ENCODE measurements at places on chromosomes 12 and 14. TPM values are rescaled to one million over a fixed set of nuclear protein-coding genes. Genes with fewer than 3 reads are reported as not detected.

GRCh38 chr14:82084813-82085212, 551.2 kb upstream of the SEL1L start:
- no peak for DNase-seq

Gene TRHDE
- 0.10 TPM for polyA plus RNA-seq

- no peak for DNase-seq
These were observed 12.8 kb upstream of the FRS2 start for GRCh38 chr12:69457433-69457832.

DNA sequence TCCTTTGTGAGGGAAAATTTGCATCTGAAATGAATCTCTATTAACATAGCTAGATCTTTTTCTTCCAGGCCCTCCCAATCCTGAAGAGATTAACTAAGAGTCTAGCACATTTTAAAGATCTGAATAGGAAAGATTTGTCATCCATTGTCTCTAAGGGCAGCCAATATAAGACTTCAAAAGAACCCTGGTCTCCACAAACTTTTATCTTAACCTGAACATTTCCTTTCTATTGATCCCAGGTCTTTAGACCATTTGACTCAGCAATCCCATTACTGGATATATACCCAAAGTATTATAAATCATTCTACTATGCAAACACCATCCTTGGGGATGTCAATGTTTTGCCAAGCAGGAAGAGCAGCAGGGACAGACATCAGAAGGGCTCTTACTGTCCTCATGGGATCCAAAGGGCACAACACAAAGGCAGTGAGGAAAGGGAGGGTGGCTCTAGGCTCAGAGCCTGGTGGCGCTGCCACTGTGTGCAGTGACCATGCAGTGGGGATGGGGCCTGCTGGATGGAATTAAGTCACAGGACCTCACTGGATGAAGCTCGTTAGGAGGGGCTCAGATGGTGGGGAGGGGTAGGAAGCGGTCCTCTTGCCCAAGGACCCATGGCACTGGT, 12.7 kb upstream of the BDKRB2 start:
- DNase-seq = no peak

GRCh38 chr12:80763874-80764273, 47.2 kb downstream of the MYF5 start:
- DNase-seq = no peak

DNA sequence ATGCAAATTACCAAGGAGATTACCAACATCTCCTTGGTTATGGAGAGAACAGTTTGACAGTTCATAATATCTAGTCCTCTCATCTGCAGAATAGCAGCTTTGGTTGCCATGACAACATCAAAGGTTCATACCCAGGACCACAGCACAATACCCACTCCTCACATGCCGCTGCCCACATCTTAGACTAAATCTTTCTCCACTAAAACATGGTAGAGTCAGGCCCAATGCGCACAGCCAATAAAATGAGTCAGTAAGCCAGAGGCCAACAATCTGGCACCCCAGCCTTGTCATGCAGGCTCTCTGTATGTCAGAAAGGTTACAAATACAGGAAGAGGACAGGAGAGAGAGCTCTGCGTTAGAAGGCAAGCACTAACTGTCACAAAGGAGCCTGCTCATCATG, 70.6 kb downstream of the KCNK10 start:
- DNase-seq = no peak

Gene ZFHX2
- polyA plus RNA-seq = 0.25 TPM

DNA sequence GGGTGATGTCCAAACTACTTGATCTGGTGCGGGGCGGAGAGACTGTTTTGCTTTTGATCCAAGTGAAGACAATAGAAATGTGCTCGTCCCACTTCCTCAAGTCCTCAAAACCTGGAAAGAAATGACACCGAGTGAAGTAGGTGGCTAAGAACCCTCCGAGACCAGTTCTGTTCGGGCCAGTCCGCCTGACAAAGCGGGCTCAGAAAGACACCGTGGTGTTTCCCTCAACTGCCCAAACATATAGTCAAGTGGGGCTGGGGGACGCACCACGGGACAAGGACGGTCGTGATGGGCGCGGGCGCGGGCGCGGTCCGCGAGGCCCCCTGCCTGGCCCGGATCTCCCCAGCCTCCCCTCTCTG, 1.6 kb downstream of the PHLDA1 start:
- DNase-seq = no peak

DNA sequence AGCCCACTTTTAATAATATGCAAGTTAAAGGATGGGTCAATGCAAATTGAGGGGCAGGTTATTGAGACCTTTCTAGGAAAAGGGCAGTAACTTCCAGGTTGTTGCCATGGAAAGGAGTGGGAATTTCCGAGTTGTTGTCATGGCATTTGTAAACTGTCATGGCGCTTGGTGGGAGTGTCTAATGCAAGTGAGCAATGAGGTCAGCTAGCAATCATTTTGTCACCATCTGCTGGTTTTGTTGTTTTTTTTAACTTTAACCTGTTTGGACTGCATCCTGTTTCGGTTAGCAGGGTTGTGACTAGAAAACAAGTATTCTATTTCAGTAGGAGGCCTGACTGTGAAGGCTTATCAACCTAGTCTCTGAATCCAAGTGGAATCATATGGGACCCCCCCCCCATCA, 85.8 kb upstream of the TSPAN11 start:
- DNase-seq = no peak

- DNase-seq = peak; percentile 59
These were observed 9.0 kb upstream of the MLEC start for GRCh38 chr12:120677765-120678473.

Gene ART4
- 1.3 TPM for polyA plus RNA-seq

All from heart right ventricle (tissue), 16 donors.